Epithelial cell of proximal tubule (primary cell): ENCODE measurements at places on chromosomes 6 and 20. TPM values are rescaled to one million over a fixed set of nuclear protein-coding genes. Genes with fewer than 3 reads are reported as not detected.

- DNase-seq = no peak
Observed at GRCh38 chr20:41205313-41205712, 68.0 kb downstream of the PLCG1 start.

DNA sequence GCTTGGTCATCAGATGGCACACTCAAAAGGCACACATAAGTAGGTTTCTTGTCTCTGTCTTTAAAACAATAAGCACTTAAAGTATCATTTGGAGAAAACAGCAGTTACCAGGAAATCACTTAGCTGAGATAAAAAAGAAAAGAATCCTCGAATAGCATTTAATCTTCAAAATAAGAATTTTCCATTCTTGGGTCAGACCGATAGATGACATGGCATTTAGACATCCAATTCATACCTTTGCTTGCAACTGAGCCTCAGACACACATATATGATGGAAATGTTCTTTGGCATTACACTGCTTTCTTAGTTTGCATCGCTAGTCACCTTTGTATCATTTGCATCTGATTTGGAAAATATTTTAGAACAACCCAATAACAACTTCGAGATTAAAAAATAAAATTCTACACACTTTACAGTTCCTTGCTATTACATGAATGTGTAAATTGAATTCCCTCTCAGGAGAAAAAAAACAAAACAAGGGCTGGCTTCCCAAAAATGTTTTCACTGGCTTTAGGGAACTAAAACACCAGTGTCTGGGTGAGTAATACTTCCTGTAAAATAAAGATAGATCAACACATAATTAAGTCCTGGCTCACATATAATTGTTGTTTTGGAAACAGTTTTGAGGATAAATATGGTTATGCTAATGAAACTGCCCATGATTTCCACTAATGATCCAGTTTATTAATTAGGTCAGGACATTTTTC is 1.3 kb upstream of the RNF217 start:
- no peak for DNase-seq

DNA sequence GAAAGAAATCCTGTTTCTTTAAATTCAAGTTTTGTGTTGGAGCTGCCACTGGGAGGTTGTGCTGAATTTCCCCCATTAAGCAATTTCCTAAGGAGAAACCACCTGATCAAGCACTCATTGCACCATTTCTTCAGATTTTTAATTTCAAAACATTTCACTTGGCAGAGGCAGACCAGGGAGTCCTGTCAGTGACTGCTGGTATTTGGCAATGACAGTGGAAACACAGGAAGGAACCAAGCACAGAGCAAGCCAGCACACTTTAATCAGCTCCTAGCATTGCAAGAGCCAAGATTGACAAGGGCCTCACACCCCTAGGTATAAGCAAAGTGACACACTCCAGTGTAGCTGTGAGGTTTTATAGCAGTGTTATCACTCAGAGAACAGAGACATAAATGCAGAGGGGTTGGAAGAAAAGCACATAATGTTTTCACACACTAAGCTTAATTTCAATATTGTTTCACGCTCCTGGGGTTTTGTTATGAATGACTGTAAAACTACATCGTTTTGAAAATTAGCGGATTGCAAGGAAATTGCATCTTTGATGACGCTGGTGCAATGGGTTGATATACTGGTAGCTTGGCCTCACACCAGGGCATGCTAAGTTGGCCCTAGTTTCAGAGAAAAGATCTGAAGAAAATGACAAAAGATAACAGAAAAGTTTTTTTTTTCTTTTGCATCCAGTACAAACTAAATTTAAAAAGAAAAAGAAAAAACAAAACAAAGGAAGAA is 768.4 kb downstream of the TFAP2A start:
- peak; percentile 25 for DNase-seq

GRCh38 chr6:156776840-156777576 is at the start of gene ARID1B:
Gene ARID1B (plus strand): TSS chr6:156777378. CDS start chr6:156777681, 303 bp downstream.
- no peak for DNase-seq

- DNase-seq = no peak
Observed at GRCh38 chr6:13472976-13473767, 14.2 kb downstream of the GFOD1 start.

GRCh38 chr20:50368813-50369224 is 141.4 kb upstream of the PTPN1 start:
- DNase-seq = no peak

GRCh38 chr6:42564506-42564825 is 637 bp downstream of the UBR2 start:
- DNase-seq = no peak

Gene NRN1
- 0.72 and 1.1 TPM in 2 replicates for total RNA-seq

Gene RUNX2
- total RNA-seq = 12.7 and 13.1 TPM in 2 replicates

Gene LST1
- total RNA-seq = not detected in 2 replicates

Gene PTCHD4
- total RNA-seq = 0.07 and 1.3 TPM in 2 replicates

Gene SFTA2
- total RNA-seq = 8.2 and 8.7 TPM in 2 replicates
